ENCODE measurements at places on chromosomes 12 and 14. TPM values are rescaled to one million over a fixed set of nuclear protein-coding genes. Genes with fewer than 3 reads are reported as not detected.

ASIC1 gene
- 20.7 TPM for total RNA-seq

DNA sequence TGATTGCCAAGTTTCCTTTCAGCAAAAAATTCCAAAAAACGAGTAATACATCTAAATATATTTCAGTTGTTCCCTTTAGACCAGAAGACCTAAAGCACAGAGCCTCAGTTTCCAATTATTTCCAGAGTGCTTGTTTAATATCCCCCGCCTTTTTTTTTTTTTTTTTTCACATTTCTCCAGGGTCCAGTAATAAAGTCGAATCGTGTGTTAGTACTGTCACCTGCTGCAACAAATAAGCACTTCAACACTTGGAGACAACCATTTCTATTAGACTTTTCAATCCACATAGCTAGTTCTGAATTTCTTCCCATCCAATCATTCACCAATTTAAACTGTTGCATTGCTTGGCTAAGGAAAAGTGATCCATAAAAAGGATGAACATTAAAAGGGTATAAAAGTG lies 13.6 kb downstream of the PDE6H start:
- DNase-seq: no peak
- no peaks in the 10 kb centered on the region for H3K36me3 ChIP-seq
- no peak overlapping the region for H3K4me3 ChIP-seq
- H3K27ac ChIP-seq: no peak overlapping the region
- H3K4me1 ChIP-seq: peaks cover 29% of the 10 kb centered on the region

DNA sequence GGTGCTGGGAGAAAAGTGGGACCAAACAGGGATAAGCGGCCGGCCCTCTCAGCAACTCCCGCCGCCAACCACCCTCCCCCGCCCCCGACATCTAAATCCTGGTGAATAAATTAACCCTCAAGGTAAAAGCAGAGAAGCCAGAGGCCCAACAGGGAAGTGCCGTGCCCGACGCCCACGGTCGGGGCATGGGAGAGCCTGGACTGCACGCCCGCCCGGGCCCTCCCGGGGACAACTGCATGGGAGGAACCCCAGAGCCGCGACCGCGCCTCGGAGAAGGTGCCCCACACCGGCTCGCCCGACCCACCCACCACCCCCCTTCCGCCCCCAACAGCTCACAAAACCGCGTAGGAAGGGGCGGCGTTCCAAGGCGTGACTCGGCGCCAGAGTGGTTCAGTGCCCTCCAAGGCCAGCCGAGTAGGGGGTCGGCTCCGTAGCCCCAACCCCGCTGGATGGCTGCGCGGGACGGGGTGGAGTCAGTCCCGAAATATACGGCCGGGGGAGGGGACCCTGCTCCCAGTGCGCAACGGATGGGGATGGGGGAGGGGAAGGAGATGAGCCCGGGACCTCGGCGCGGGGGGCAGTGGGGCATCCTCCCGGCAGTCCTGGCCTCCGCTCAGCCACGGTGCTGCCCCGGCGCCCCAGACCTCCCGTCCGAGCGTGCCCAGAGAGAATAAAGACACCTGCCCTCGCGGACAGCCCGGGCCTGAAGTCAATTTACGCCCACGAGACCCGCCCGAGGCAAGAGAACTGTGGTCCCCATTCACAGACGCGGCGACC lies 732 bp downstream of the SLC25A29 start:
- peaks cover 20% of the 10 kb centered on the region for H3K4me1 ChIP-seq
- no peaks in the 10 kb centered on the region for H3K36me3 ChIP-seq
- peak; percentile 50 for DNase-seq
- H3K4me3 ChIP-seq: peak overlapping the region; percentile 82

C1S gene
- 2.5 TPM for total RNA-seq

DIO2 gene
- total RNA-seq: not detected

GRCh38 chr14:54784060-54784459 lies 118.6 kb downstream of the GCH1 start:
- H3K4me3 ChIP-seq: no peak overlapping the region
- no peak for DNase-seq
- no peaks in the 10 kb centered on the region for H3K36me3 ChIP-seq

DNA sequence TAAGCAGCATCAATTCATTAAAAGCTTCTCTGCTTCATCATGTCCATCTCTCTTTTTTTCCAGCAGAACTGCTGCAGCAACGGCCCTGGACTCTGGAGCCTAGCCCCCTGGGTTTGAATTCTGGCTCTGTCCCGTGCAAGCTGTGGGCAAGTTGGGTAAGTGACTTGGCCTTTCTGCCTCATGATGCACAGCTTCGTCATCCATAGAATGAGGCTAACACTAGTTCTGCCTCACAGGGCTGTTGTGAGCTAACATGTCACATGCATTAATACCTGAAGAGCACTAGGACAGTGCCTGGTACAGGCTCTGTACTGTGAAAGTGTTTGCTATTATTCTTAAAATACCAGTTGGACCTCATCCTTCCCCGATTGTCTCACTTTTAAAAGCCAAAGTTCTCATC lies 4.2 kb downstream of the KRT82 start:
- H3K36me3 ChIP-seq: no peaks in the 10 kb centered on the region
- no peak overlapping the region for H3K27ac ChIP-seq
- H3K4me1 ChIP-seq: no peaks in the 10 kb centered on the region
- no peak for DNase-seq
- peaks cover 4% of the 10 kb centered on the region for H3K27me3 ChIP-seq

GARIN6 gene
- total RNA-seq: not detected

GRCh38 chr14:90559811-90560492 lies 163.1 kb downstream of the CALM1 start:
- H3K36me3 ChIP-seq: no peaks in the 10 kb centered on the region
- no peaks in the 10 kb centered on the region for H3K27me3 ChIP-seq
- no peak for DNase-seq
- H3K4me3 ChIP-seq: no peak overlapping the region
- H3K4me1 ChIP-seq: no peaks in the 10 kb centered on the region

- no peak overlapping the region for H3K27ac ChIP-seq
- peaks cover 12% of the 10 kb centered on the region for H3K27me3 ChIP-seq
- H3K36me3 ChIP-seq: no peaks in the 10 kb centered on the region
- H3K4me3 ChIP-seq: no peak overlapping the region
These were observed 110.4 kb upstream of the SCAF11 start for GRCh38 chr12:46100551-46101484.

- no peak overlapping the region for H3K4me3 ChIP-seq
- H3K36me3 ChIP-seq: no peaks in the 10 kb centered on the region
- H3K27ac ChIP-seq: no peak overlapping the region
These were observed 47.4 kb upstream of the DYRK2 start for GRCh38 chr12:67601126-67601525.

DNA sequence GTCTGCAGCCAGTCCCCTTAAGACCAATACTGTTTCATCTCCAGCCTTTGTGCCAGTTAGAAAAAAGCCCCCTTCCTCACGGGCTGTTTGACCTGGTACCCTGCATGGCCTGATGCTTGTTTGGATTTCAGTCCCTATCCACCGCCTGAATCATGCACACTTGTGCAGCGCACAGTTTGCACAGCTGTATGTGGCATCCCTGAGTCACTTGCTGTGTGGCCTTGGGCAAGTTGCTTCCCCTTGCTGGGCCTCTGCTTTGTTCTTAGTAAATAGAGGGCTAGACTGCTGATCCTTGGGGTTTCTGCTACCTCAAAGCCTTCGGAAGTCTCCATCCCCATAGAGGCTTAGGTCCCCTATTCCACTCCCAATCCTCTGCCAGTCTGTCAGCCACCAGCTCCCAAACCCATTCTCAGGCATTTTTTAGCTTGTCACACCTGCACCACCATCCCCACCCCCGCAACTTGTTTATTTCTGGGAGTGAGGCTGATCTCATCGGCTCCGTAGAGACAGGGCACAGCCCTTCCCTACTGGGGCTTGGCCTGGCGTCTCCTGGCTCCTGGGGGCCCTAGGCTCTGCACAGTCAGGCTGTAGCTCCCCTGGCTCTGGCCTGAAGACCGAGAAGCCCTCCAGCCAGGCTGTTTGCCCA lies 8.8 kb downstream of the KRT80 start:
- H3K4me3 ChIP-seq: no peak overlapping the region
- no peaks in the 10 kb centered on the region for H3K36me3 ChIP-seq

P2RX2 gene
- total RNA-seq: not detected

GRCh38 chr12:2336409-2336829 lies 283.6 kb downstream of the CACNA1C start:
- peaks cover 6% of the 10 kb centered on the region for H3K4me1 ChIP-seq
- H3K27me3 ChIP-seq: peaks cover 4% of the 10 kb centered on the region
- no peak for DNase-seq
- H3K36me3 ChIP-seq: no peaks in the 10 kb centered on the region
- H3K4me3 ChIP-seq: no peak overlapping the region
- H3K27ac ChIP-seq: no peak overlapping the region

ADAMTS20 gene
- total RNA-seq: not detected

INHBE gene
- 0.25 TPM for total RNA-seq

DNA sequence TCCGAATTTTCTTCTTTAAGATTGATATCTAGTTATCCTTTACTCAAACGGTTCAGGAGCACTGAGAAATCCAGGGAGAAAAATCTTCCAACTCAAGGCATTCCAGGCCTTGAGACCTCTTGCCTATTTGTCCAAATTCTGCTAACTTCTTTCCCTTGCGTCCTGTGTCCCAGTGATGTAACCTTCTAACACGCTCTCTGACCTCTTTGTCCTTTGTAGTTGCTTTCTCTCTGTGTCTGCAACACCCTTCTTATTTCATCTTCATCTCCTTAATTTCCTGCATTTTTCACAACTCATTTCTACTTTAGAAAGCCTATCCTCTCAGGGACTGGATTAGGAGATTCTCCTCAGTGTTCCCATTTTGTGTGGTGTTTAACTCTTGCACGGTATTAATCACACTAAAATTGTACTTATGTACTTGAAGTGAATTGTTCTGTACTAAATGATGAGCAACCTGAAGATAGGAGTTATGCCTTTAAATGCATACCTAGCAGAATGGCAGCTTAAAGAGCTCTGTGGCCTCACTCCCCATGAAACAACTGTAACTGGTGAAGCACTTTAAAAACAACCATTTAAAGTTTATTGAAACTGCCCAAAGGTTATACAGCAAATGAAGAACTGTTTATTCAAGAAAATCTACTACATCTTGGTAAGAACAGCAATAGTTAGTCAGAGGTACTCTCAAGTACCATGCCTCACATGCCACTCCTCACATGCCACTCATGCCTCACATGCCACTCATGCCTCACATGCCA lies 7.4 kb upstream of the SNAPC1 start:
- no peak overlapping the region for H3K27ac ChIP-seq
- H3K4me1 ChIP-seq: peaks cover 28% of the 10 kb centered on the region
- DNase-seq: no peak
- H3K27me3 ChIP-seq: peaks cover 4% of the 10 kb centered on the region

GRCh38 chr14:92568621-92569479 lies 55.3 kb downstream of the RIN3 start:
- peaks cover 10% of the 10 kb centered on the region for H3K4me1 ChIP-seq
- no peak overlapping the region for H3K4me3 ChIP-seq
- peaks cover 16% of the 10 kb centered on the region for H3K36me3 ChIP-seq
- no peak for DNase-seq
- H3K27ac ChIP-seq: no peak overlapping the region

GRCh38 chr14:62168564-62169155 lies 406.4 kb downstream of the SNAPC1 start:
- H3K27ac ChIP-seq: no peak overlapping the region
- DNase-seq: no peak
- H3K27me3 ChIP-seq: peaks cover 2% of the 10 kb centered on the region
- no peaks in the 10 kb centered on the region for H3K36me3 ChIP-seq
- H3K4me3 ChIP-seq: no peak overlapping the region

AQP6 gene
- not detected for total RNA-seq

Measured in activated T-helper 2 cell treated with anti-CD3 and anti-CD28 coated beads, Interferon-gamma antibody, Interleukin-2, Interleukin-4, amounts not matched to agents 10 μg/mL and 5 μg/mL and 100 μg/mL, durations not matched to agents 14 hours and 24 hours and 36 hours (primary cell).